Left colon (tissue), 2 donors: ENCODE measurements at places on chromosomes 16 and 17. TPM values are rescaled to one million over a fixed set of nuclear protein-coding genes. Genes with fewer than 3 reads are reported as not detected.

DNA sequence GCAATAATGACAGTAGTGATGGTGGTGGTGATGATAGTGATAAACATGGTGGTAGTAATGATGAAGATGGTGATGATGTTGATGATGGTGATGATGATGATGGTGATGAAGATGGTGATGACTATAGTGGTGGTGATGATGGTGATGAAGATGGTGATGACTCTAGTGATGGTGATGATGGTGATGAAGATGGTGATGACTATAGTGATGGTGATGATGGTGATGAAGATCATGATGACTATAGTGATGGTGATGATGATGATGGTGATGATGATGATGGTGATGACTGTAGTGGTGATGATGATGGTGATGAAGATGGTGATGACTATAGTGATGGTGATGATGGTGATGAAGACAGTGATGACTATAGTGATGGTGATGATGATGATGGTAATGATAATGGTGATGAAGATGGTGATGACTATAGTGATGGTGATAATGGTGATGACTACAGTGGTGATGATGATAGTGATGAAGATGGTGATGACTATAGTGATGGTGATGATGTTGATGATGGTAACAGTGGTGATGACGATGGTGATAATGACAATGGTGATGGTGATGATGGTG, 35.6 kb downstream of the DYNLRB2 start:
- DNase-seq: no peak

ZNF750 gene
- not detected for total RNA-seq

GRCh38 chr16:56776562-56776961, 46.6 kb downstream of the NUP93 start:
- no peak for DNase-seq

DNA sequence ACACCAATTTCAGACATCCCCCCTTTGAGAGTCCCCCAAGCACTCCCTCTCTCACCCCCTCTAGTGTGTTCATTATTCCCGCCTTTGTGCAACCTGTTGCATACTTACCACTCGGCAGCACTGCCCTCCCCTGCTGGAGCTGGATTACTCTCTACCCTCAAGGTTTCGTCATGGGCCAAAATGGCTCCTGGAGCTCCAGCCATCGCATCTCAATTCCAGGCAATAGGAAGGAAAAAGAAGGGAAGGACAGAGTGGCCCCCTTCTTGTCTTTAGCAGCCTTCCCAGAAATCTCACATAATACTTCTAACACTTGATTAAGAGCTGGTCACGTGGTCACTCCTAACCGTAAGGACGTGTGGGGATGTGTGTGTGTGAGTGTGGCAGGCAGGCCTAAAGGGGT, 20.2 kb downstream of the TMEM186 start:
- no peak for DNase-seq
